ENCODE measurements at places on chromosomes 6 and 20.

- no peak for DNase-seq
Observed at GRCh38 chr6:111794727-111795452, 78.4 kb downstream of the FYN start.

GRCh38 chr6:100988391-100988984 is 107.4 kb upstream of the ASCC3 start:
- DNase-seq = no peak

GRCh38 chr20:17128206-17128605 is 98.6 kb upstream of the PCSK2 start:
- no peak for DNase-seq

DNA sequence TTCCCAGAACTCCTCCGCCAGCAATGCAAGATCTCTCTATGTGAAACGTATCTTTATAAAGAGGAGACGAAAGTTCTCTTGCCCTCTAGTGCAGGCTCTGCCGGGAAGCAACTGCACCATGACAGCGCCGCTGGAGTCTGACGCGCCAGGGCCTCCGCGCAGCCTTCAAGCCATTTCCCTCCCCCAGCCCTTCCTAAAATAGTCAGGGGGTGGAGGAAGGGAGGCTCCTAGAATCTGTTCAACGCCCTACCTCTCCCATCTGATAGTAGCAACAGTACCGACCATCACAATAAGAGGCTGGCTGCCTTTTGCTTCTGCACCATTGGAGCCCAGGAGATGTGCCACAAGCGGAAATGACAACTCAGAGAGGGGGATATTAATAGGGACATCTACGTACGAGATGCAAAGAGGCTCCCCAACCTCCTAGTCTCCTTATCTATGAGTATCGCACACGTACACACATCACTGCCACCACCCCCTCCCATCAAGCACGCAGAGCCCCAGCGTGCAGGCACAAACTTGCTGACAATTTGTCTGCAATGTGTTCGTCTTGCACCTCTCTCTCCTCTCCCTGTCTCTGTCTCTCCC is 1.0 kb downstream of the SYNE1 start:
- no peak for DNase-seq

DNA sequence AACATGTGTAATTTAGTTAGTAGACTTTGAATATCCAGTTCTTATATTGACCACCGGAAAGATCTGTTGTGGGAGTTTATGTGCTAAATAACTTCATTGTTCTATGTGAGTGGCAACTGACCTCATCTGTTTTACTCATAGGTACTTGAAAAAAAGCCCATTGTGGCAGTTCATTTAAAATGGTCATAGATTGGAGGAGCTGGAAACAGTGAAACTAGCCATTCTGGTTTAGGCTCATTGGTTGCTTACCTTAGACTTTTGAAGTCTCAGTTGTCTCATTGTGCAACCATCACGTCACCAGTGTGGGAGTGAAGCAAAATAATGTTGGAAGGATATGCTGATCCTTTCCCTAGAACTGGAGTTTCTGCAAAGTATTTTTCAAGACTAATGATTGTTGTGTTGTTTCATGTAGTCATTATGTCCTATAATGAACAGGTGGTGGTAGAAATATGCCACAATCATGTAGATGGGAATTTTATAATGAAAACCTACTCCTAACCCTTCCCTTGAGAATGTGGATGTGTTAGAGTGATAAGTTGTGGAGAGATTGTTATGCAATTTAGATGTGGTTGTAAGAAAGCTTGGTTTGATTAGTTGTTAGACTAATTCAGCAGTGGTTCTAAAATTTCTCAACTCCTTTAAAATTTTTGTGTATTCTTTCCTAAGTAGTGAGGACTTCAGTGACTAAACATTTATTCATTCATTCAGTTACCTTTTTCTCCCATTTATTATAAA is 18.3 kb downstream of the DSP start:
- DNase-seq = no peak

- no peak for DNase-seq
Observed at GRCh38 chr20:19969106-19969505, 48.1 kb upstream of the NAA20 start.

GRCh38 chr6:121465101-121465500 is 29.7 kb downstream of the GJA1 start:
- no peak for DNase-seq

DNA sequence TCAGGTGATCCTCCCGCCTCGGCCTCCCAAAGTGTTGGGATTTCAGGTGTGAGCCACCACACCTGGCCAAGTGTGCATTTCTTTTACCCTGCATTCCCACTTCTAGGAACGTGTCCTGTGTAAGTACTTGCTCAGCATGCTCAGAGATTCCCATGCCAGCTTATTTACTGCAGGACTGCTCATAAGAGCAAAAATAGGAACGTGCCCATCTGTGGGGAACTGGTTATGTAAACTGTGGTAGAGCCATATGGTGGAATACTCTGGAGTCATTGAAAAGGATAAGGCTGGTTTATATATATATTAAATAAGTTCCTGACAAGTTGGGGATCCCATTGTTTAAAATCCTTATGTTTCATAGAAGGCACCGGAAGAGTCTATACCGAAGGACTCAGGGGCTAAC is 38.2 kb upstream of the FANCE start:
- DNase-seq = no peak

- no peak for DNase-seq
Observed at GRCh38 chr6:133804265-133804664, 84.6 kb upstream of the TCF21 start.

All from omental fat pad (tissue), 4 donors.